Fibroblast of skin of right biceps (primary cell): ENCODE measurements at places on chromosomes 11 and 22.

DNA sequence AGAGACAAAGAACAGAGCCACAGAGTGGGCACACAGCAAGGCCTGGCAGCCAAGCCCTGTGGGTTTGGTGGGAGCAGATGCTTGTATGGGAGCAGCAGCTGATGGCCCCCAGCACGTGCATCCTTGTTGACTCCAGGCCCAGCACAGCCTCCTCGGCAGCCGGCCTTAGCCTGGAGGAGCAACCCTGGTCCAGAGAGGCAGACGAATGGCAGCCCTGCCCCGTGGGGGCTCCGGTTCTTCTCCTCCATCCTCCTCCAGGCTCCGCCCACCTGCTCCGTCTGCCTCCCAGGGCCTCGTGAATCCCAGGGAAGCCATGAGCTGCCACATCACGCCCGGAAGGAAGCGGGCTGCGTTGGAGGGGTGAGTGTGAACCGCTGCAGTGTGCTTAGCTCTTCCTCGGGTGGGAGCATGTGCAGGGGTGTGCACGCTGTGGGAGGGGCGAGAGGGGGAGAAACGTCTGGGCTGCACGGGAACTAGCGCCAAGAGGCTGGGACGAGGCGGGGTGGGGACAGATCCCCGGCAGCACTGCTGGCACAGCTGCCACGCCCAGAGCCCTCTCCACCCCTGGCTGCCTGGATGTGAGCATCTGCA, 36.3 kb upstream of the JAM3 start:
- no peak for DNase-seq

DNA sequence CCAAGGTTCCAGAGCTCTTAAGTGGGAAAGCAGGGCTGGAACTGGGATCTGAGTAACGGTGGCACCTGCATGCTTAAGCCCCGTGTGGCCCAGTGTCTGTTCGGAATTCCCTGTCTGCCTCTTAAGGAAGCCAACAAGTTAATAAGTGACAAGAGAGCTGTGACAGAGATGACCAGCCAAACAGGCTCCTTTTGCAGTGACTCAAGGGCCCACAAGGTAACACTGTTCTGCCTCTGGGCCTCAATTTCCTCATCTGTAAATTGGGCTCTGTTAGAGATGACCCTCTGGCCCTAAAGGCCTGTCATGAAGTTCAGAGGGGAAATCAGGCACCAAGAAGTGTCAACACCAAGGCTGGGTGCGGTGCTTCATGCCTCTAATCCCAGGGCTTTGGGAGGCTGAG, 18.6 kb downstream of the USH1C start:
- DNase-seq, result no peak

- DNase-seq, result no peak
These were observed 111.6 kb downstream of the KCNQ1OT1 start for GRCh38 chr11:2587976-2588748.

DNA sequence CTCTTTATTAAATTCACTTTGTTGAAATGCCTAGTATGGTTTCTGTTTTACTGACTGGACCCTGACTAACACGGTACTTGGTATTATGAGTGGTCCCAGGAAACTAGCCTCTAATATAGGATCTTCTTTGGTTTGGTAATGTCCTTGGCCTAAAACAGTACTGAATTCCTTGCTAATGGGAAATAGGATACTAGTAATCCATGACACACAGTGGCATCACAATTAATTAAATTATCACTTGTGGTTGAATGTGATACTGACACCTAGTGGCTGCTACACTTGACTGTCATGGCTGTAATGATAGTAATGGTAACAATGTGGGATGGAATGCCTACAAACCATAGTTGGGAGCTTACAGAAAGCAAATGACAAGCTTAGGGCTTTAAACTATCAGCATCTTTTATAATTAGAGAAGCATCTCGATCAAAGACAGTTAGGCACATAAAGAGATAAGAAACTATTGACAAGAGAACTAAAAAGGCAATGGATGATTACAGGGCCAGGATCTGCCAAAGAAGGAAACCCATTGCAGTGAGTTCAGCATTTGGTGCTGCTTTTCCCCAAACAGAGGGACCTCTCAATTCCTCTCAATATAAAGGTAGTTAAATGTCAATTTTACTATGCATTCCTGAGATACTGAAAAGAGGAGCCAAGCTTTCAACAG, 8.6 kb downstream of the DNHD1 start:
- DNase-seq, result peak; percentile 78

GRCh38 chr11:13183094-13183825, 94.3 kb upstream of the BMAL1 start:
- peak; percentile 75 for DNase-seq

GRCh38 chr11:86176165-86176884, 68.2 kb upstream of the EED start:
- DNase-seq, result peak; percentile 46

- peak; percentile 33 for DNase-seq
These were observed 755.7 kb downstream of the KCNA4 start for GRCh38 chr11:29260939-29261705.

DNA sequence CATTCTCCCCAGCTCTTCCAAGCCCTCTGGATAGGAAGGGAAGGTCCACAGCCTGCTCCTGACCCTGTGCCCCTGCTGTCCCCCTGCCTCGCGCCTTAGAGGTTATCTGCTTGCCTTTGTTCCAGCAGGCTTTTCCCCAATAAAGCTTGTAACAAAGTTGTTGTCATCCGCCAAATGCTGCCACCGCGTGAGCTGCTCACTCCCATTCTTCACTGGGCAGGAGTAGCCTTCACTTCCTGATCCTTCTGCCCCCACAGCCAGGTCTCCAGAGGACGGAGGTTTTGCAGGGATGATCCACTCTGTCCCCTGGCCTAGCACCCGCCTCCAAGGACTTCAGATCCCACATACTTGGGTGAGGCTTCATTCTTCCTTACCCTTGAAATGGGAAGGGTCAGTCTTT, 94.0 kb upstream of the RASSF10 start:
- DNase-seq, result no peak

- peak; percentile 11 for DNase-seq
These were observed 9.4 kb downstream of the CBX6 start for GRCh38 chr22:38862375-38863329.

DNA sequence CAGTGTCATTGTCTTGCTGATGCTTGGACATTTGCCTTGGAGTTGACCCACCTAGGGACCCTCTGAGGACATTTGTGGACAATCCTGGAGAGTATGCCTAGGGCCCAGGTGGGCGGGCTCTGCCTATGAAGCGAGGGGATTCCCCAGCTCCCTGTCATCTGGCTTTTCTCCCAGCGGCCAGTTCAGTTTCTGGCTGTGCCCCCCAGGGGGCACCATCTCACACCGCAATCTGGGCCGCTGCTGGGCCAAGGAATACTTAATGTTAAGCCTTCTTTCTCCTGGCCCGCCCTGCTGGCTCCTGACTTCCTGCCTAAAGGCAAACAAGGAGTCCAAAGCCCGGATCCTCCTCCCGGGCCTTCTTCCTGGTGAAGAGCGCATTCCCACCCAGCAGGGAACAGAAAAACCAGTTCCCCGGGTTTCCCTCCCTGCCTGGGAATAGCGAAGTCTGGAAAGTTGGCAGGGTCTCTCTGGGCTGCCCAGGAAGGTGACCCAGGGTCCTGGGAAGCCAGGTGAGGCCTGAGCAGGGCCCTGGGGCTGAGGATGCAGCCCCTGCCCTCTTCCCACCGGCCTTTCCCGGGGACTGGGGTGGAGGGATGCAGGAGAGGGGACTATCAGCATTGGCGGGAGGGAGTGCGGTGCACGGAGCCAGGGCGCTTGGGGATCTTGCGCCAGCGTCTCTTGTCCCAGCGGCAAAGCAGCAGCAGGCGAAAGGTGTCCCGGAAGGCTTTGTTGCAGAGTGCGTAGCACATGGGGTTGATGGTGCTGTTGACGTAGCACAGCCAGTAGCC, 11.9 kb downstream of the CHRM1 start:
- peak; percentile 74 for DNase-seq

DNA sequence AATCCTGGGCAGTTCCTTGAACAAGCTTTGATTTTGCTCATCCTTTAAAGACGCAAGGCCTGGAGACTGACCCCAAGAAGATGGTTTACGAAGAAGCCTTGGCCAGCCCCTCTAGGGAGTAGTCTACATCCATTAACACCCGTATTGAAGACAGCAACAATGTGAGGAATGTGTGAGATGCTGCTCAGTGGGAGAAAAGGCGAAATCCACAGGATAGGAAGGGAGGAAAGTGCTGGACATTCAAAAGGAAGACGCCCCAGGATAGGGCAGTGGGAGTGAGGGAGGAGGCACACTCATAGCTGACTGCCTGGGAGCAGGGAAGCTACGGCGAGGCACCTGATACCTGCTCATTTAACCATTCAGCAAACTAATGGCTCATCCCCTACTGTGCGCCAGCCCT, 114.1 kb downstream of the RRAS2 start:
- no peak for DNase-seq

DNA sequence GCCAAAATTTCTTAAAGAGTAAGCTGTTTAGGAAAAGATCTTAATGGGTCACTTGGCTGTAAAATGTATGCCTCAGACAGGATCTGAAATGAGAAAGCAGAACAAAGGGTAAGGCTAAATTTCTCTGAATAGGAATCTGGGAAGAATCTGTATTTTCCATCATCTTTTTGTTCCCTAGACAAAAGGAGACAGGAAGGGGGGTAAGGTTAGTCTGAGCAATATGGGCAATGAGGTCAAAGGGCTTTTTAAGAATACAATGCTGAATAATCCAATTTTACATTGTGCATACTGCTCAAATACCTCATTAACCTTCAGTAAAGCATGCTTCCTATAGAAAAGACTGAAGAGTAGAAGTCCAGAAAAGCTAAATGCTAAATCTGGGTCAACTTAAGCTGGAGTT, 34.6 kb downstream of the CLDN25 start:
- DNase-seq, result no peak

DNA sequence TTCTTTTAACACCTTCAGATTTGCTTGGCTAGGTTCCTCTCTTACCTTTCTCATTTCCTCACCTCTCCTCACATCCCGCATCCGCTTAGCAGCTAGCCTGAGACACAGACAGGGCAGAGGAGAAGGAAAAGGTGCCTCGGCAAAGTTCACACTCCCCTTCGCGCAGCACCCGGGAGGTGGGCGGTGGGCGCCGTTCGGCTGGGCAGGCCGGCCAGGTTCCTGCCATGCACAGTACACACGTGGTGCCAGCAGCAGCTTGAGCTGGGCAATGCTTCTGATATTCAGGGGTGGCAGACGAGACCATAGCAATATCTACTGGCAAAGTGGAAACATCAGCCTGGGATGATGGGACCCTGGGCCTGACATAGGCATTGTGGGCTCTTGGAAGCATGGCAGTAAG, 3.3 kb downstream of the NTM start:
- DNase-seq, result no peak

GRCh38 chr11:79119491-79120284, 321.1 kb downstream of the TENM4 start:
- DNase-seq, result no peak

DNA sequence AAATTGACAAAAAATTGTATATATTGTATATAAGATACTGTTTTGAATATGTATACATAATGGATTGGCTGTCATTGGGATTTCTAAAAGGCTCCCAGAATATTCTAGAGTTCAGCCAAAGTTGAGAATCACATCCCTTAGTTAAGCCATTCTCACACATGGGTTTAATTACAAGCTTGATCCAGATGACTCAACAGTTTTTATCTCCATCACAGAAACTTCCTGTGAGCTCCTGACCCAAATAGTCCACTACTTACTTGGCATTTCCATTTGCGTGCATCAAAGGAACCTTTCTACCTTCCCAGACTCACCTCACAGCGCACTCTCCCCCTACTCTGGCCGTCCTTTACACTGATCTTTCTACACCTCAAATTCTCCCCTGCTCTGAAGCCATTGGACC, 184.8 kb upstream of the ARHGAP20 start:
- peak; percentile 85 for DNase-seq

DNA sequence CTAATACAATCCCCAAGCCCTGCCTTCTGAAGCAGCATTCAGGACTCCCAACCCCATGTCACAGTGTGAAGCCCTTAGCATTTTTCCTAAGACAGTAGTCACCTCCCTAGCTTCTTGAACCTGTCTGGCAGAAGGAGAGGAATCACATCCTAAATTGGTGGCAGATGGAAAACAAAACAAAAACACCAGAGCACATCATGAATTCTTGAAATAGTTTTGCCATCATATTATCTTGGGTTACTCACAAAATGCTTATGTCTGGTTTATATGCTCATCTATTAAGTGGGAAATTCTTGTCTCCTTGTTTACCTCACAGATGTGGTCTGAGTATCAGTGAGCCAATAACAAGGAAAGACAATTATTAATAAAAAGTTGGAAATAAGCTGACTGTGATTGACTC, 15.3 kb downstream of the OR51M1 start:
- no peak for DNase-seq

GRCh38 chr11:86802601-86803051, 2.3 kb downstream of the PRSS23 start:
- peak; percentile 60 for DNase-seq

DNA sequence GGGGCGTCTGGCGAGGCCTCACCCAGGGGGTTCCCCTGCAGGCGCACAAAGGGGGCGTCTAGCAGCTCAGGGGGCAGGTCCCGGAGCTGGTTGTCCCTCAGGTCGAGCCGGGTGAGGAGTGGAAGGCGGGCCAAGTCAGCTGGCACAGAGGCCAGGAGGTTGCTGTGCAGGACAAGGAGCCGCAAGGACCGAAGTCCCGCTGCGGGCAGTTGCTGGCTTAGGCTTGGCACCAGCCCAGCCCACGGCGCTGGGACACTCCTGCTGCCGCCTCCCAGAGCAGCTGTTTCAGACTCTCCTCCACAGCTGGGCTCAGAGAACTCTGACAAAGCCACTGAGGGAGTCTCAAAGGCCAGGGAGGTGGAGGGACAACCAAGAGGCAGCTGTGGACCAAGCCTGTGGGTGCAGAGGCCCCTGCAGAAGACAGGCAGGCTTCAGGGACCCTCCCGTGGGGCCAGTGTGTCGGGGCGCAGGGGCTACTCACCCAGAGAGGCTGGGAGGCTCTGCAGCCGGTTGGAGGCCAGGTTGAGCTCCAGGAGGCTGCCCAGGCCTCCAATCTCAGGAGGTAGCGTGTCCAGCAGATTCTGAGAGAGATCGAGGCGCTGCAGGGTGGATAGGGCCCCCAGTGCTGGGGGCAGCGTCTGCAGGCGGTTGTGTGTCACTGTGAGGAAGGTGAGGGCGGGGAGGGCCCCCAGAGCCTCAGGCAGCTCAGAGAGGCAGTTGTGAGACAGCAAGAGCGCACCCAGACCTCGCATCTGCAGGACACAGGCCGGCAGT, 2.2 kb downstream of the PIDD1 start:
- DNase-seq, result no peak

DNA sequence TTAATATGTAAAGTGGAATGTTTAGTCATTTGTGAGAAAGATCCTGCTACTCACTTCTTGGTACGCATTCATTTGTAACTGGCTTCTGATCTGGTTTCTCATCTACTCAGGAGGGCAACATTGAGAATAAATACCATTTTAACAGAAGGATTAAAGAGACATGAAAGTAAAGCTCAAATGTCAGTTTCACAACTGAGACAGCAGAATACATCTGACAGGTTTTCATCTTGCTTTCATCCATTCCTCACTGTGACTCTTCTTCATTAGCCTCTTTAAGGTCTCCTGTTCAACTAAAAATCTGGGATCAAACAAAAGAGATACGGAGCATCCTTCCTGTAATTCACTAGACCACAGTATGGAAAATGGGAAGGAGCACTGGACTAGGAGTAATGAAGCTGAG, 31.4 kb upstream of the CCDC89 start:
- no peak for DNase-seq
